ENCODE measurements at places on chromosomes 7 and 10.

GRCh38 chr7:105060437-105060836, 46.4 kb downstream of the KMT2E start:
- DNase-seq: no peak

DNA sequence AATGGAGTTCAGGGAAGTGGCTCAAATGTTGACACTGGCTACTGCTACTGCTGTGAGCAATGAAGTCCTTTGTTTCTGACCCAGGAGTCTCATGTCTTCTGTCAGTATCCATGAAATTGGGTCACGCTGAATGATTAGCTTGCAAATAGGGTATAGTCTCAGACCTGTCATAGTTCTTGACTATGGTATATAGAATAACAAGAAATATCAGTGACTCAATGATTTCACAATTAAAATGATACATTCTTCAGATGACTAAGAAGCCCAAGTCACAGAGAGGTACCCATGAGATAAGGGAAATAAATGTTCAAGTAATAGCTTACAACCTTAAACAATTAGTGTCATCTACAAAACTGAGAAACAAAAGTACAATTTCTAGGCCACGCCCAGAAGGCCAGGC, 89.3 kb downstream of the LYZL2 start:
- DNase-seq: no peak

DNA sequence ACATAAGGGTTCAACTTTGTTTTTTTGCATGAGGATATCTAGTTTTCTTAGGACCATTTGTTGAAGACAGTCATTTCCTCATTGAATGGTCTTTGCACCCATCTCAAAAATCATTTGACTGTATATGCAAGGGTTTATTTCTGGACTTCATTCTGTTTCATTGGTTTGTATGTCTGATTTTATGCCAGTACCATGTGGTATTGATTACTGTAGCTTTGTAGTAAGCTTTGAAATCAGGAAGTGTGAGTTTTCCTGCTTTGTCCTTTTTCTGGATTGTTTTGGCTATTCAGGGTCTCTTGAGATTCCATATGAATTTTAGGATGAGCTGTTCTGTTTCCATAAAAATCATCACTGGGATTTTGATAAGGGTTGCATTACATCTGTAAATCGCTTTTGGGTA, 63.9 kb downstream of the SND1 start:
- no peak for DNase-seq

DNA sequence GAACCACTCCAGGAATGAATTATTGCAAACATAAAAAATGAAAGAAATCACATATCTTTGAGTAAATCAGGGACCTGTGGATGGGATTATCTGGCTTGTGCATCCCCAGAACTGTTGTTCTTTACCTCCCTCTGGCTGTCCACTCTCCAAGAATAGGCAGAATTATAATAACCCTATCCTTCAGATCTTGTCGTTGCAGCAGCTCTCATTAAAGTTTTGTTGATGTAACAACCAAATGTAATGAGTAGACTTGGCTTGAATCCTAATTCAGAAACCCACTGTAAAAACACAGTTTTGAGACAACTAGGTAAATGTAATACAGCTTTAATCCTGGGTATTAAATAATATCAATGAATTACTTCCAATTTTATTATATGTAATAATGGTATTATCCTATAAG, 16.2 kb downstream of the LSM5 start:
- no peak for DNase-seq

DNA sequence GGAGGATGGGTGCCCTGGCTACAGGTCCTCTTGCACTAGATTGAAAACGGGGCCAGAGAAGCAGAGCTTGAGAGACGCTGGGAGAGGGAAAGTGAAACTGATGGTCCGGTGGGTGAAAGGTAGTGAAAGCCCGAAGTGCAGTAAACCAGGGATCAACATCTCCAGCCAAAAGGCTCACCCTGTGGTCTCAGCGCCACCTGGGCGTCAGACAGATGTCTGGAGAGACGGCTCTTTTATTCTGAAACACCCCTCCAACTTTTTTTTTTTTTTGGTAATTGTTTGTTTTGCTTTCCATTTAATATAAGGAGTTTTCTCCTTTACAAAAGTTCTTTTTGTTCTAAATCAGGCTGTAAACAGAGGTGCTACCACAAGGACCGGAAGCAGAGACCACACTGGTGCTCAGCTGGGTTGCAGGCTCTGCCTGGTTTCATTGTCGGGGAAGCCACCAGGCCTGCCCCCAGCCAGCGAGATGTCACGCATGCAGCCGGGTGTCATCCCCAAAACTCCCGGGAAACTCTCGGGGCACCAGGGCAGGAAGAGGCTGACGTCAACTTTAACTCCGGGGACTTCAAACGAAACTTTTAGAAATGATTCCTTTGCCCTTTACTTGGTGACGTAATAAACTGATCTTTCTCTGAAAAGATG, 11.2 kb downstream of the IL2RA start:
- peak; percentile 62 for DNase-seq

DNA sequence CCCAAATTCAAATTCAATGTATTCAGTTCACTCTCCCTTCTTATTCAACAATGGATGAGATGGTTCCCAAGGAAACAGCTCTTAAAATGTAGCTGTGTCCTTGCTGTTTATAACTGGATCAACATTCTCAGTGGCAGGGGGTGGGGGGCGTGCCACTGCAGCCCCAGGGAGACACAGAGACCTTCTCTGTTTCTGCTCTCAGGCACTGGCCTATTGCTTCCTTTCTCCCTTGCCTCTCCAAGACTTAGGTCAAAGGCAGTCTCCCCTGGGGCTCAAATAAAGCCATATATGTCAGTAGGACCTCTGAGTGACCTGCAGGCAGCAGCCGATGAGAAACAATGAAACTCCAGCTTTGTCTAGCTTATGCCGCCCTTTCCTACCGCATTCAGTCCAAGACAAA, 20.7 kb downstream of the VSTM4 start:
- no peak for DNase-seq

DNA sequence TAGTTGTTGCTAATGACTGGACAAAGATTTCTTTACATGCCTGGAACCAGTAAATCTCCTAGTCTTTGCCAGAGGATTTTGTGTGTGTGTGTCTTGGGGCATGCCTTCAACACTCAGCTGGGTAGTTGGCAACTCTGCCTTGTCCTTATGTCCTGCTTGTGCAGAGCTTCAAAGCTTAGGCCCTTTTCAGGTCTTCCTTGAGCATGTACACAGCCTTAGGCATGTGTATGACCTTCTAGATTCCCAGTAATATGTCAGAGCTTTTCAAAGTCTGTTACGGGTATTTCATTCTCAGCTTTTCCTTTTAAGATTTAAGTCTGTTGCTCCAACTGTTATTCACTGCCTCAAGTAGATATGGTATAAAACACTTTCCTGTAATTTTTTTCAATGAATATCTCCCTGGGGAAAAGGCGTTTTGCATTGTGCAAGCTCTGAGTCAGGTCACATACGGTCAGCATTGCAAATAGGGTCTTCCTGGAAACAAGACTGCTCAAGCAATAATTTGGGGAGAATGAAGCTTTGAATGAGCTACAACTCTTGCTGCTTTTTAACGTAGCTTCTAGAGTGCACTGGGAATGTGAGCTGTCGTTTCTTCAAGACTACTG, 25.5 kb downstream of the SHOC2 start:
- no peak for DNase-seq

DNA sequence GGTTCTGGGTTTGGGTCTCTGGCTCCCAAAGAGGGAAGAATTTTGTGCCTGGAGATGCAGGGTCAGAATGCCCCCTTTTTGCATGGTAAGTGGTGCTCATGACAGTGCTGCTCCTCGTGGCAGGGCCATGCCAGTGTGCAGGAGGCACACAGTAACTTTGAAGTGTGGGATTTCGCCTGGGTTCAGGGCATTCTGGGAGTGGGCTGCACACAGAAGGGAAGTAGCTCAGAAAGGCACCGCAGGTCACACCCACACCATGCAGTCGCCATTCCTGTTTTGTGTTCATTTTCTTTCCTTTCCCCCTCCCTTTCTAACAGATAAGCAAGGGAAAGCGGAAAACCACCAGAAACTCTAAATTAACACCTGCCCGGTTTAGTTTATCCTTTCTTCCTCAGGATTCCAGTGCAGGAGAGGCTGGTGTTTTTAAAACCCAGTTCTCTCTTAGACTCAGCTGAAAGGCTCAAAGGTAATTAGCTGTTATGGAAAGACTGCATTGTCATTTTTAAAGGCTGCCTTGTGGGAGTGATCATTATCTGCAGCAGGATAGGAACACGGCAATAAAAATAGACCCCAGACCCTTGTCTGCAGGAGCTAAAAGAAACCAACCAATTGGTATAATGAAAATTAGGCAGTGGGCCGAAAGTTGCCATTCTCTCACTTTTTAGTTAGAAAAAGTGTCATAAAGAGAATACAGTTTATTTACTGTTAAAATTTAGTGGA, 50.2 kb downstream of the EEPD1 start:
- DNase-seq: no peak

DNA sequence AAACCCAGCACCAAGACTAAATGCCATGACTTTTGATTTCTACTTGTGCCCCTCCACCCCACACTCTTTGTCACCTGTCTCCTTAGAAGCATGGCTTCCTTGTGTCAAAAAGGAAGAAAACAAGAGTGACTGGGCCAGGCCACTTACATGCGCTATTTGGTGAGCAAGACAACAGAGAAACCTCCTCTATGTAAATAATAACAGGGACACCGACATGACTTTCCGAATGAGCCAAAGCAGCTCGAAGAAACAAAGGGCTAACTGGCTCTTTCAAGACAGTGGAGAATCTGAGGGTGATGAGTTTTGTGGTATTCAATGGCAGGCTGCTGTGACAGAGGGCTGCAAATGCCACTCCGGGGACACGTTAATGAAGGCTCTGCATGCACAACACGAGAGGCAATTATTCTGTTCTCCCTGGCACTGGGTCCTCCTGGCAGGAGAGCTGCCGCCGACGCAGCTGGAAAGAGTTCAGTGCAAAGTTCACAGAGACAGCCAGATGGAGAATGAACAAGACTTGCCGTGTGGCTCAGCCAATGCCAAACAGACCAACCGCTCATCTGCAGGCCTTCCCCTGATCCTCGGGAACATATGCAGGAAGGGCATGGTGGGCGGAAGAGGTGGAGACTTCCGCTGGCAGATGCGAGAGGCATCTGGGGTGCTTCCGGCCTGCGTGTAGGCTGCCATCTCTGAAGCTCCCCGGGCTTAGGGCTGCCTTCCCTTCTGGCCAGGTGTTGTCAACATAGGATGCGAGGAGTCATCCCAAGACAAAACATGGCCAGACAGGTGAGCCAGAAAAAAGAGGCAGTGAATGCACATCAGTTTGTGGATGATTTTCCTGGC, 59.1 kb upstream of the SMNDC1 start:
- no peak for DNase-seq

- no peak for DNase-seq
Measured at GRCh38 chr7:40156988-40157387, 22.2 kb downstream of the SUGCT start.

DNA sequence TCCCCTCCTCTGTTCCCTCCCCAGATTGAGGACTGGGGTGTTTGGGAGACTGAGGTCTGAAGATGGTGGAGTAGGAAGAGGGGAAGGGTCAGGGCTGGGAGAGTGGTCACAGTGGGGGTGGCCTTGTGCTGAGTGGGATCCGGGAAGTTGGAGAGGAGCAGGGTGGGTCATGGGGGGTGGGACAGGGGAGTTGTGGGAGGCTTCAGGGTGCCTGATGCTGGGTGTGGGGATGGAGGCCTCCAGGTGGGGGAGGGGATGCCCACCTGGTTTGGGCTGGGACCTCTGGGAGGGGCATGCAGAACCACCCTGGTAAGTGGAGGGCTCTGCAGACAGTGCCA, 2.6 kb downstream of the ZNF775 start:
- no peak for DNase-seq

DNA sequence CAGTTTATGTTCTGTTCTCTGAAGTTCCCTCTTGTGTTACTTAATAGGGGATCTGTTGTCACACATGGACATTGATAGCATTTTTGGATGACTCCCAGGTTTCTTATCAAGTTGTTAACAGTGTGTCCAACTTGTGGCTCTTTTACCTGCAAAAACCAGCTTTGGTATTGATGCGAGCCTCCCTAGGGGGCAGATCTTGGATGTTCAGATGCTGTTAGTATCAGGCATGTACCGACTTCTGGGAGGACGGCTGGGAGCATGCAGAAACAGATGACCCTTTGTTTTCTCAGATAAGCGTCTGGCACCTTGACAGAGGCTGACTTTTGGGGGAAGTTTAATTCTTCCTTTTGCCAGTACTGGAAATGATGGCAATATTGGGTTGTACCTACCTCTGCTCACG, 2.2 kb downstream of the PLPP4 start:
- DNase-seq: no peak

- no peak for DNase-seq
Measured at GRCh38 chr10:33211106-33211878, 123.2 kb downstream of the NRP1 start.

DNA sequence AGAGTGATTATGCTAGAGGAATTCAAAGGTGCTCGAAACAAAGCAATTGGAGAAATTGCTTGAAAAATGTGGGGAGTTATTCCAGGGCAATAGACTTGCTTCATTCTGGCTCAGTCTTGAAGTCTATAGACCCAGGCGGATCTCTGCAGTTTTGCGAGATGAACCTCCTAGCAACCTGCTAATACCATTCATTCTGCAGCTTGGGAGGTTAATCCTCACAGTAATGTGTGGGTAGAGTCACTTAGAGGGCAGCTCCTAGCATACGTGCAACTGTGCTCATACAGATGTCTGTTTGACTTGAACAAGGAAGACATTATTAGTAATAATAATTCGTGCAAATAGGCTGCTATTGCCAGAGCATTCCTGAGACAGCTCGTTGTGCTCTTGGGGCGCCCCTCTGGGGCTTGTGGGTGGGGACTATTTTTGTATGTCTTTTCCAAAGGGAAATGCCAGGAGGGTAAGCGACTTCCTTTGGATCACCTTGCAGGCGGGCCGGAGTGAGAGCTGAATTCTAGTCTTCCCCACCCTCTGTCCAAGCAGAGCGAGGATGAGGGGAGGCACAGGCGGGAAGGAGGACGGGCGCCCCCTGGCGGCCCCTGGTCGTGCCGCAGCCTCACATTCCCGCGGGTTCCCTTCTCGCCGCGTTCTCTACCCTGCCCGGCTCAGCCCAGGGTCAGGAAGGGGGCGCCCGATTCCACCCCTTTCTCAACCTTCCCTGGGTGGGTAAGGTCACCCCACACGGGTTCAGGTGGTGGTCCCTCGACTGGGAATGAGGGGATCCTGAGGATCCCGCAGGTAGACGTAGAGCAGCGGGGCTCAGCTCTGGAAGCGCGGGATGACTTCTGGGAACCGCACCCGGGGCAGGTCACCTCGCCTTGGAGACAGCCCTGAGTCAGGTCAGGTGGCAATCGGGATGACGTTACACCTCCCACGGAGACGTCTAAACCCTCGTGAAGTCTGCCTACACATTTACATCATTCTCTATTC, 241.5 kb downstream of the PHTF2 start:
- DNase-seq: no peak

GRCh38 chr10:123165445-123166072, 11.4 kb downstream of the BUB3 start:
- no peak for DNase-seq

DNA sequence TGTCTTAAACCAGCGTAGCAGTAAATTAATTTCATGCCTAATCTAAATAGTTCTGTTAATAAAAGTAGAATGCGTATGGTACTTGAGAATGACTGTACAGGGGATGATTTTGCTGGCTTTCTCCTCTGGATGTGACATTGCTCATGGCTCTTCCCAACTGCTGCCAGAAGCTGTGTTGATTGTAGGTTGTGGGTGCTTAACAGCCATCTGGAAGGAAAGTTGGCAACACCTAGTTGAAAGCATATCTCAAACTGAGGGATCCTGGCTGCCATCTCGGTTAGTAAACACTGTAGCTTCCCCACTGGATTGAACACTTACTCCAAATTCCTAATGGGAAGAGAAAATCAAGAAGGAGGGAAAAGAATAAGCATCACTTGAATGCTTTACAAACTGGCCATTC, 130.9 kb downstream of the NXPH1 start:
- no peak for DNase-seq

All from stimulated activated CD4-positive, alpha-beta T cell treated with anti-CD3 and anti-CD28 coated beads, Interleukin-1b, Interleukin-23, amount 100 ng/mL, for 1 hour (primary cell).